Stimulated activated CD8-positive, alpha-beta memory T cell treated with anti-CD3 and anti-CD28 coated beads, Interleukin-7, amount 100 ng/mL, for 1 hour (primary cell): ENCODE measurements at places on chromosomes 7 and 10.

DNA sequence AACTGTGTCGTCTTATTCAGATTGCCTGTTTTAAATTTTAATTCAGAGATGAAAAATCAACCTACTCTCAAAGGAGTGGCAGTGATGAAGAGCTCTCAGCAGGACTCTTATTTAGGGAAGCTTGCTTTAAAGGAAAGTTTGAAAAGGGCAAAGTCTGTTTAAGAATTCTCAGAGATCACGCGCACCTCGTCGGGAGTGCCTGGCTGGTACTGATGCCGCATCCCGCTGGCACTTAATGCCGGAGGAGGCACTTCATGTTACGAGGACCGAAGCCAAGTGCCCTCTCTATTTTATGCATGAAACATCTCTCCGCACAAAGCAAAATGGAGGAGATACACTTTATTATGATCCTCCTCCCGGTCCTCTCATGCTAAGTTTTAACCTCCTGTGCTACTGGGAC, 71.1 kb upstream of the INSYN2A start:
- no peak for DNase-seq

DNA sequence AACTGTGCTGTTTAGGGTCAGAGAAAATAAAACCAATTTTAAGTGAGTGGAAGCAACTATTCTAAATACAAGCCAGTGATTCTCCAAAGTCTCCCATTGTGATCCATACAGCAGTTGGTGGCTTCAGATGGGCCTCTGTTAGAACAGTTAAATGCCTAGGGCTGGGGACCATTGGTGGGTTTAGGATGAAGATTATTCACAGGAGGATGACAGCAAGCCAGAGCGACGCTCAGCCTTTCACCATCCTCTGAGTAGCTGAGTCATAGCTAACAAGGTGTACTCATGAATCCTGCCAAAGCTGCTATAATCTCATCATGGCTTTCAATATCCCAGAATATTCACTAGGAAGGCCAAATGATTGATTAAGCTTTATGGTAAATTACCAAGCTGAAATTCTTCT, 39.6 kb downstream of the STARD3NL start:
- no peak for DNase-seq

GRCh38 chr7:7516662-7517061, 19.0 kb downstream of the COL28A1 start:
- no peak for DNase-seq

DNA sequence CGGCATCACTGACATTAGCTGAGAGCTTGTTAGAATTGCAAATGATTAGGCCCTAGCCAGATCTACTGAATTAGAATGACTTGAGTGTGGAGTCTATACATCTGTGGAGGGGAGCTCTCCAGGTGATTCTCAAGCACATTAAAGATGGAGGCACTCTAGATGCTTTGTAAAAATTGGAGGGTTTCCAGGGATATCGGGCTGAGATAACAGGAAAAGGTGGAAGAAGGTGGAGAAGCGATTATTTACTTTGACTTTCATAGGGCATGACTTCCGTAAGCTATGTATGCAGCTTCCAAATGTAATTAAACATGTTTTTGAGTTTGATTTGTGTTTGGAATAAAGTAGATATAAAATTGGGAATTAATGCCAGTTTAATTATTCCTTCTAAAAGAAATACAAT, 235.0 kb upstream of the PTN start:
- no peak for DNase-seq

- DNase-seq, result no peak
Measured at GRCh38 chr10:76577455-76577854, 1060.2 kb downstream of the KCNMA1 start.

GRCh38 chr10:122749886-122750285, 50.2 kb upstream of the C10orf120 start:
- DNase-seq, result no peak

DNA sequence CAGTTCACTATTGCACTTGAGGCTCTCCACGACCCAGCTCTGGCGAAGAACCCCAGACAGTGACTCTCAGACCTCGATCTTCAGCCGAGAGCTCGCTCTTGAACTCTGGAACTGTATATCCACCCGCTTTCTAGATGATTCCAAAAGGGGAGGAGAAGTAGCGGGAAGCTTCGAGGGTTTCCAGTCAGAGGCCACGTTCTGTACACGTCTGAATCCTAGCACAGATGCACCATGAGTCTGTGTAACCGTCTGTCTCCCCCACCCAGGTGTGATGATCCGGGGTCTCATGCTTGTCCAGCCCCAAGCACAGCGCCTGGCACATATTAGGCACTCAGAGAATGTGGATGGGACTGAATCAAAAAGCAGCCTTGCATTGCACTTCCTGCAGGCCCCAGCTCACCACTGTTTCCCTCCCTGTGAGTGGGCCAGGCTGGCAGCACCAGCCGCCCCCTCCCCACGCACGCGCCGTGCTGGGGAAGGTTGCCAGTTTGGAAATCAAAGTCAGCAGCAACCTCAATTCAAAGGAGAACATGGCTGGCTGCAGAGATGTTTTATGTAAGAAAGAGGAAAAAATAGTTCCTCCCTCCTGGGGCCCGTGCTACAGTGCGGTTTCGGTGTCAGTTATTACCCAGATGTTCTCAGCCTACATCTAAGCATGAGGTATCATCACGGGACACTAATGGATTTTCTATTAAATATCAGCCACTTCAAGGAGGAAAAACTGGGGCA, 5.7 kb downstream of the GRID2IP start:
- no peak for DNase-seq

- no peak for DNase-seq
Measured at GRCh38 chr10:59907537-59907917, 1.2 kb upstream of the CCDC6 start.

- DNase-seq, result no peak
Measured at GRCh38 chr10:784403-785088, 95.1 kb upstream of the DIP2C start.

- no peak for DNase-seq
Measured at GRCh38 chr7:29095631-29096445, 50.5 kb downstream of the CPVL start.

- no peak for DNase-seq
Measured at GRCh38 chr10:96325719-96326373, 21.6 kb downstream of the DNTT start.
